ENCODE measurements at places on chromosomes 7 and 10.

DNA sequence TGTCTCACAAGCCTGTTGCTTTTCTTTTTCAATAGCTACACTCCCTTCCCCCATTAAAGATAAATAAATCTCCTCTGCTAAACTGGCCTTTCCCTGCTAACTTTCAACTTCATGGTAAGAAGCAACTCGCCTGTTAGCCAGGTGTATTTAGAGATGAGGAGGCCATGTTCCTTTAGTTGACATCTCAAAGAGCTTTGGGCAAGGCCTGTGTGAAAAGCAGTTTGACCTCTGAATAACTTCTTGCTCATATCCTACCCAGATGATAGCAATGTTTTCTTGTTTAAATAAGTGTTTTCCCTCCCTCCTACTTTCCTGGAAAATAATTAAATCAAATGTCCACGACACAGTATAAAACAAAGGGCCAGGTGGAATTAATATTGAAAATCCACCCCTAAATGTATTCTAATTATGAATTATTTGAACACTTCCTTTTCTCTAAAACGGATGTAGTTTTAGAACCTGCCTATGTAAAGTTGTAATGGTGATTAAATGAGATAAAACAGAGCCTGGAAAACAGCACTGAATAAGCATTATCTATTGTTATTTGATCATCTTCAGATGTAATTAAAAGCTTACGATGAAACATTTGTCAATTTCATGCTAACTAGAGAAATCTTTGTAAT lies 78.5 kb downstream of the HGF start:
- no peaks in the 10 kb centered on the region for H3K4me1 ChIP-seq
- H3K4me3 ChIP-seq, result no peak overlapping the region
- DNase-seq, result no peak
- H3K27ac ChIP-seq, result no peak overlapping the region

- no peak overlapping the region for H3K4me3 ChIP-seq
- no peak for DNase-seq
- no peak overlapping the region for H3K27ac ChIP-seq
- no peaks in the 10 kb centered on the region for H3K36me3 ChIP-seq
- H3K4me1 ChIP-seq, result no peaks in the 10 kb centered on the region
Measured at GRCh38 chr10:77214799-77215198, 422.8 kb downstream of the KCNMA1 start.

GRCh38 chr7:142303650-142304049 lies 45.8 kb upstream of the PRSS58 start:
- H3K4me3 ChIP-seq, result no peak overlapping the region
- H3K27me3 ChIP-seq, result peaks cover 7% of the 10 kb centered on the region
- H3K36me3 ChIP-seq, result no peaks in the 10 kb centered on the region
- H3K4me1 ChIP-seq, result peaks cover 23% of the 10 kb centered on the region
- H3K27ac ChIP-seq, result no peak overlapping the region
- peak; percentile 33 for DNase-seq

DNA sequence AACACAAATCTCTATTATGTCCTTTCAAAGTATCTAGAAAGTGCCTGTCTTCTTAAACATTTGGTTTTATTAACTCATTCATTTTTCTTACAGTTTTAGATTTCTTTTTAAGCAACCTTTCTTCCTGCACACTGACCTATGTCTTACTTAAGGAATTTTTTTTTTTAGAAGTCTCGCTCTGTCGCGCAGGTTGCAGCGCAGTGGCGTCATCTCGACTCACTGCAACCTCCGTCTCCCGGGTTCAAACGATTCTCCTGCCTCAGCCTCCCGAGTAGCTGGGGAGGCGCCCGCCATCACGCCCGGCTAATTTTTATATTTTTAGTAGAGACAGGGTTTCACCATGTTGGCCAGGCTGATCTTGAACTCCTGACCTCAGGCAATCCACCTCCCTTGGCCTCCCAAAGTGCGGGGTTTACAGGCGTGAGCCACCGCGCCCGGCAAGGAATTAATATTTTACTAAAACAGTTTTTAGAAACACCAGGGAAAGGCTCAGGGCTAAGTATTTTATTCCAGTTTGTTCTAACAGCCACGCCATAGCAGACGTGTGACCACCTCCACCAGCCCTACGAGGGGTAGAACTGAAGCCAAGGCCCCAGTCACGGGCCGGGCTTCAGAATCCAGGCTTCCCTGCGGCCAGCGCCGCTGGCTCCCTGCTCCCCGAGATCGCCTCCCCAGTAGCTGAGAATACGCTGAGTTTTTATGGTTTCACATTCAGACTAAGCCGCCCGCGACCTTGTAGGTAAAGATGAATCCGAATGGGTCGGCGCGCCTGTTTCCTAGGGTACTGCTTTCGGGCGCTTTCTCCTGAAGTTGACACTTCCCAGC lies 941 bp upstream of the LUC7L2 start:
- H3K4me1 ChIP-seq, result peaks cover 41% of the 10 kb centered on the region
- no peaks in the 10 kb centered on the region for H3K27me3 ChIP-seq
- peak overlapping the region; percentile 99 for H3K4me3 ChIP-seq
- peak; percentile 46 for DNase-seq

DNA sequence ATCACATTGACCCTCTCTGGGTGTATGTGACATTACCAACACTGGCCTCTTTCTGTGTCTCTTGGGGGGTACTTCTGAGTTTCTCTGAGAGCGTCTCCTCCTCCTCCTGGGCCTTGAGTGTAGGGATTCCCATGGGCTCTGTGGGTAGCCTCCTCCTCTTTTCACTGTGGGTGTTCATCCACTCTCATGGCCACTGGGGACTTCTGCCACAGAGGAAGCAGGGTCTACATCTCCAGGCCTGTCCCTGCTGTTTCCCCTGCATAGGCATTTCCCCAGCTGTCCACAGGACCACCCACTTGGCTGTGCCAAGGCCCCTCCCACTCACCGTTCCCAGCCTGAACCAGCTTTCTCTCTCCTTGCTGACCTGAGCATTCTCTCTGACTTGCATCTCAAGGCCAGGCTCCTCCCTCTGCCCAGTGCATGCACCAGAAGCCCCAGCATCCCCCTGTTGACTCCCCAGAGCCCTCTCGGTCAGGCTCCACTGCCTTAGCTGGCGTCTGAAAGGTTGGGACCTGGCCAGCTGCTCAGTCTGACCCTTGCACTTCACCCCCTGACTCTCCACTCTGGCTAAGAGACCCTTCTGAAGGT lies 487.6 kb downstream of the GLRX3 start:
- DNase-seq, result no peak
- no peaks in the 10 kb centered on the region for H3K27me3 ChIP-seq
- H3K27ac ChIP-seq, result no peak overlapping the region
- no peaks in the 10 kb centered on the region for H3K4me1 ChIP-seq

- no peak for DNase-seq
- H3K4me1 ChIP-seq, result no peaks in the 10 kb centered on the region
- H3K27me3 ChIP-seq, result no peaks in the 10 kb centered on the region
- H3K36me3 ChIP-seq, result no peaks in the 10 kb centered on the region
- H3K4me3 ChIP-seq, result no peak overlapping the region
Measured at GRCh38 chr7:132179080-132179430, 397.2 kb downstream of the PLXNA4 start.

- H3K4me1 ChIP-seq, result peaks cover 15% of the 10 kb centered on the region
- no peak overlapping the region for H3K4me3 ChIP-seq
- no peaks in the 10 kb centered on the region for H3K36me3 ChIP-seq
- peaks cover 2% of the 10 kb centered on the region for H3K27me3 ChIP-seq
- H3K27ac ChIP-seq, result no peak overlapping the region
Measured at GRCh38 chr7:24713850-24714675, 43.2 kb downstream of the GSDME start.

DNA sequence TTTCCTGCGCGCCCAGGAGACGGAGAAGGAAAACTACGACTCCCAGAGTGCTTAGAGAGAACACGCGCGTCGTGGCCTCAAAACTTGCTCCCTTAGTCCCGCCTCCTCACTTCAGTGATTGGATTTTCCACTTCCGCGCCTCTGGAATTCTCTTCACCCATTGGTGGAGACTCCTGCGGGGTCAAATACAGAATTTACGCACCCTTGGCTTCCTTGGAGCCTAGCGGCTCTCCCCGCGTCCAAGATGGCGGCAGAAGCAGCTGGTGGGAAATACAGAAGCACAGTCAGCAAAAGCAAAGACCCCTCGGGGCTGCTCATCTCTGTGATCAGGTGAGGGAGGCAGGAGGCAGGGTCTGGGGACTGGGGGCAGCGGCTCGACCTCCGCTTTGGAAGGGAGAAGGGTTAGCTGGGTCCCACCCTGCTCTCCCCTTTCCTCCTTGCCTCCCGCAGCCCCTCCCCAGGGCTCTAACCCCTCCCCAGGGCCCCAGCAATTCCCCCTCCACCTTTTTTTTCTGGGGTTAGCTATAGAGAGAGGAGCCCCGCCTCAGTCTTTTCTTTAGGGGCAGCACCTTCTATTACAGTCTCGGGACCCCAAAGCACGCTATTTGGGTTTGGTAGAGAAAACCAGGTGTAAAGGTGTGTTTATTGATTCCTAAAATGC lies at the start of gene EXOC4:
Gene EXOC4, plus strand, starts transcription at position 221 of the 661 bp plus-strand sequence.
- peak within 1 kb of the TSS; percentile 93 for H3K4me3 ChIP-seq
- peak within 1 kb of the TSS; percentile 92 for H3K27ac ChIP-seq
- peaks cover 8% of the 10 kb centered on the region for H3K36me3 ChIP-seq
- peaks cover 41% of the 10 kb centered on the region for H3K4me1 ChIP-seq
- peak; percentile 97 for DNase-seq
- no peaks in the 10 kb centered on the region for H3K27me3 ChIP-seq

GRCh38 chr10:13991353-13991752 lies 339.4 kb downstream of the FRMD4A start:
- no peak overlapping the region for H3K27ac ChIP-seq
- DNase-seq, result no peak
- no peaks in the 10 kb centered on the region for H3K36me3 ChIP-seq
- H3K4me3 ChIP-seq, result no peak overlapping the region
- peaks cover 13% of the 10 kb centered on the region for H3K4me1 ChIP-seq
- H3K27me3 ChIP-seq, result no peaks in the 10 kb centered on the region

GRCh38 chr10:81978238-81978637 lies 103.2 kb downstream of the NRG3 start:
- no peaks in the 10 kb centered on the region for H3K36me3 ChIP-seq
- H3K27me3 ChIP-seq, result no peaks in the 10 kb centered on the region
- no peak for DNase-seq
- no peak overlapping the region for H3K4me3 ChIP-seq
- H3K4me1 ChIP-seq, result no peaks in the 10 kb centered on the region

- peak overlapping the region; percentile 81 for H3K4me3 ChIP-seq
- H3K36me3 ChIP-seq, result peaks cover 25% of the 10 kb centered on the region
- no peak for DNase-seq
- H3K4me1 ChIP-seq, result peaks cover 70% of the 10 kb centered on the region
- H3K27me3 ChIP-seq, result no peaks in the 10 kb centered on the region
- peak overlapping the region; percentile 97 for H3K27ac ChIP-seq
Measured at GRCh38 chr7:603152-603951, 83.7 kb upstream of the PDGFA start.

- no peak overlapping the region for H3K27ac ChIP-seq
- H3K27me3 ChIP-seq, result peaks cover 9% of the 10 kb centered on the region
- no peak for DNase-seq
- H3K36me3 ChIP-seq, result peaks cover 2% of the 10 kb centered on the region
- H3K4me3 ChIP-seq, result no peak overlapping the region
Measured at GRCh38 chr10:103768345-103768744, 87.0 kb downstream of the SH3PXD2A start.

GRCh38 chr7:9645756-9646155 lies 1212.3 kb downstream of the NXPH1 start:
- no peak overlapping the region for H3K27ac ChIP-seq
- no peak overlapping the region for H3K4me3 ChIP-seq
- no peaks in the 10 kb centered on the region for H3K36me3 ChIP-seq
- H3K4me1 ChIP-seq, result no peaks in the 10 kb centered on the region
- H3K27me3 ChIP-seq, result no peaks in the 10 kb centered on the region
- DNase-seq, result no peak

DNA sequence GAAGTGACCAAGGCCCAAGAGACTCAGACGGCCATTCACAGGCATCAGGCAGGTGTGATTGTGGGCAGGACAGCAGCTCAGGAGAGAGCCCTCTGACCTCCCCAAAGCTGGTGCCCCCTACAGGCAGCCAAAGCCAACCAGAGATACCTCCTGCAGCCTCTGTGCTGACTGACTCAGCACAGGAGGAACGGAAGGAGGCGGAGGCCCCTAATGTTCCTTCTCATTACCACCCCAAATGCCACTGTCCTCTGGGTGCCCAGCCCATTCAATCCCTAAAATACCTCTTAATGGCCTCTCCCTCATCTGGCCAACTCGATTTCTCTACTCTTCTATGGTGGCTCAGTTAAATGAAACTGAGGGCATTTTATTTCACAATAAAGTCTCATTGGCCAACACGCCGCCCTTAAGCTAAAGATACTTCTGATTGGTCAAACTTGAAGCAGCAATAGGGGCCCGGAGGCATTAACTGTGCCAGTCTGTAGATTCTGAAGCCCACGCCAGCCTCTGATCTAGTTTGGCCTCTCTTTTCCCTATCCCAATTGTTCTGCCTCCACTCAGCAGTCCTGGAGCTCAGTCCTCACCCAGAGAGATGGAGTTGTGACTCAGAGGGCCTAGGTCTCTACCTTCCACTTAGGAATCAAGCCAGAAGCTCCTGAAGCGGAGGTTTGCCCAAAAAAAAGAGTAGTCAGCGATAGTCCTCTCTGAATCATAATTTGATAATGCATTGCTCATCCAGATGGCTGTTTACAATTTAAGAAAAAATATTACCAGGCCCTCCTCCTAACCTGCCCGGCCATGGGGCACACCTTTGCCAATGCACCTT lies 1.2 kb downstream of the CYREN start:
- H3K36me3 ChIP-seq, result peaks cover 52% of the 10 kb centered on the region
- H3K4me1 ChIP-seq, result peaks cover 56% of the 10 kb centered on the region
- peak overlapping the region; percentile 90 for H3K4me3 ChIP-seq

- no peak overlapping the region for H3K4me3 ChIP-seq
- no peaks in the 10 kb centered on the region for H3K27me3 ChIP-seq
- H3K36me3 ChIP-seq, result peaks cover 65% of the 10 kb centered on the region
- H3K4me1 ChIP-seq, result peaks cover 20% of the 10 kb centered on the region
Measured at GRCh38 chr7:128959296-128959695, 21.6 kb downstream of the IRF5 start.

- H3K27me3 ChIP-seq, result peaks cover 69% of the 10 kb centered on the region
- peaks cover 47% of the 10 kb centered on the region for H3K4me1 ChIP-seq
- no peak for DNase-seq
- H3K27ac ChIP-seq, result no peak overlapping the region
- no peak overlapping the region for H3K4me3 ChIP-seq
Measured at GRCh38 chr10:30029872-30030256, 29.5 kb downstream of the JCAD start.

- peaks cover 4% of the 10 kb centered on the region for H3K4me1 ChIP-seq
- H3K36me3 ChIP-seq, result no peaks in the 10 kb centered on the region
- peaks cover 21% of the 10 kb centered on the region for H3K27me3 ChIP-seq
- no peak for DNase-seq
- H3K4me3 ChIP-seq, result no peak overlapping the region
- H3K27ac ChIP-seq, result no peak overlapping the region
Measured at GRCh38 chr7:28311670-28312069, 100.6 kb upstream of the CREB5 start.

GRCh38 chr10:69225681-69226080 lies 5.5 kb downstream of the HKDC1 start:
- H3K27me3 ChIP-seq, result no peaks in the 10 kb centered on the region
- H3K4me1 ChIP-seq, result peaks cover 85% of the 10 kb centered on the region
- no peaks in the 10 kb centered on the region for H3K36me3 ChIP-seq
- no peak overlapping the region for H3K4me3 ChIP-seq
- DNase-seq, result no peak

Measured in activated CD4-positive, alpha-beta T cell treated with anti-CD3 and anti-CD28 coated beads, Interleukin-2, amount 10 ng/mL, durations not matched to agents 7 days and 5 days (primary cell).